CD4-positive, alpha-beta T cell treated with Interleukin-6 at 100 ng/mL for 8 hours (primary cell): ENCODE measurements at places on chromosomes 16 and 17.

GRCh38 chr16:31877876-31878642, 4.5 kb downstream of the ZNF267 start:
- no peak for DNase-seq

DNA sequence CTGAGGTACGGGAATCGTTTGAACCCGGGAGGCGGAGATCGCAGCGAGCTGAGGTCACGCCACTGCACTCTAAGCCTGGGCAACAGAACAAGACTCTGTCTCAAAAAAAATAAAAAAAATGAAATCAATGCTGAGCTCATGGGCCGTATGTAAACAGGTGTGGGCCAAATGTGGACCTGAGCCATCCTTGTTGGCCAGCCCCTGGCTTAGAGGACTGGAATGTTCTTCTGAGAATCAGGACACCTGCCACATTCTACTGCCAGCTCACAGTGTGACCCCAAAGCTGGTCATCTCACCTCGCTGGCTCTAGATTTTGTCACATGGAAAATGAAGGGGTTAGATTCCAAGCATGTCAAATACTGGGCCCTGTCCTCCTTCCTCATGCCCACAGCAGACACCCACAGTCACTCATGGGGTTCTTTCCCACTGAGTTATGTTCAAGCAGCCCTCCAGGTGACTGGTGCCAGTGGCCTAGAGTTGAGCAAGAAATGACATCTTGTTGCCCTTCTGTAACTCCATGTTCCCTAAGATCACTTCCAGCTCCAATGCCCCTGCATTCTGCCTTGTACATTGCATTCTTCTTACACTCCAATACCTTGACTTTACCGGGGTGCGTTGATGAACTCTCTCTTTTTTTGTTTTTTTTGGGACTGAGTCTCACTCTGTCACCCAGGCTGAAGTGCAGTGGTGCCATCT, 110.6 kb downstream of the ABCC1 start:
- DNase-seq = no peak

GRCh38 chr16:65294708-65295107, 172.8 kb upstream of the CDH11 start:
- no peak for DNase-seq

GRCh38 chr17:17321356-17322025, 18.3 kb downstream of the NT5M start:
- DNase-seq = no peak
